ENCODE measurements at places on chromosomes 11 and 22.

DNA sequence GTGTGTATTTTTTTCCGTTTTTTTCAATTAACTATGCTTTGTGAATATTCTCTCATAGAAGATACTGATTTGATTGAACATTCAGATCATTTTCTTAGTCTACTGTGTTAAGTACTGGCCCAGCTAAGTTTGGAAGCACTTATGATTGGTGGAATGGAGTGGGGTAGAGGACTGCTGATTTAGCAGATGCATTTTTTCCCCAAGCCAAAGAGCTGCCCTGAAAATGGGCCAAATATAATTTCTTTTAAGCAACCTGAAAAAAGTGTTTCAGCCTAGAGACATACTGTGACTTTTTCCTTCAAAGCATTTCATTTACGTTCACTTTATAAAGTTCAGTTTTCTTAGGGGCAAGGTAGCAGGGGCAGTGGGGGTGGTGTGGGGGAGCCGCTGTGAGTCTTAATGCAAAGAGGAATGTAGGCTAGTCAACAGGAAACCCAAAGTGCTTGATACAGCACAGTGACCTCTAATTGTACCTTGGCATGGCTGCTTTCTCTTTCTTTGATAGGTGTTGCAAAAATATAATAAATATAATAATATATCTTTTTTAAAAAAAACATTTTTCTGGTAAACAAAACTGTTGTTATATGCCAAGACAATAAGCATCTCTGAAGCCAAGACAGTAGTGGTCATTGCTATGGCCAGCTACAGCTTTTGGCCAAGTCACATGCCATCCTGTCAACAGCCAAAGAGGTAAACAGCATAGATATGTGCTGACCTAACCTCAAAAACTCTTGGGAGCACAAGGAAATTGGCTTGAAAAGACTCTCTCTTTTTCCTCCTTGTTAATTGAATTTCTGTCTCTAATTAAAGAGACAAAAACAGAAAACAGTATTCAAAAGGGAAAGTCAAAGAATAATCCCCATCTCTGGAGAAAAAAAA is 58.8 kb downstream of the LIF start:
- DNase-seq, result peak; percentile 65

DNA sequence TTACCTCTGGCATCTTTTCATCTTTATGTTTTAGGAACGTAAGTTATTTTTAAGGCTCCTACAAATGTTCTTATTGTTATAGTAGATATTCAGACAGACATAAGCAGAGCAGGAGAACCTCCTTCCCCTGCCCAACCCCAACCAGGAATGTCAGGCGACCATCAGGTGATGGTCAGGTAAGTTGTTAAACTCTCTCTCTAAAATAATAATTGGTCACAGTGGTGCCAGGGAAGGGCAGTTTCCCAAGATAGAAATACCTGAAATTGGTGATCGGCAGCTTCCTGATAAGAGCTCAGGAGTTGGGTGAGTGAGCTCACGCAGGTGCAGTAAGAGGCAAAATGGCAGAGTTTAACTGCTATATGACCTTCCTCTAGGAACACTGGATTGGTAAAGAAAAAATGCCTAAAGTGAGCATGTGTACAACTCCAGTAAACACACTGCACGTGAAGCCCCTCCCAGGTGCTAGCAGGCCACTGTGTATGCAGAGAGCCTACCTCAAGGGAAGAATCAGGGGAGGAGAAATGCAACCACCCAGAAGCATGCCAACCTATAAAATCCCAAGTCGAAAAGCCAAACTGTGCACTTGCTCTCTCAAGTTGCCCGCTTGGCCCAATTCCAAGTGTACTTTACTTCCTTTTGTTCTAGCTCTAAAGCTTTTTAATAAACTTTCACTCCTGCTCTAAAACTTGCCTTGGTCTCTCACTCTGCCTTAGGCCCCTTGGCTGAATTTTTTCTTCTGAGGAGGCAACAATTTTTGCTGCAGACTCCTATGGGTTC is 273.9 kb downstream of the SBF2 start:
- peak; percentile 43 for DNase-seq

GRCh38 chr11:78039919-78040671 is 17.0 kb upstream of the KCTD14 start:
- peak; percentile 89 for DNase-seq

DNA sequence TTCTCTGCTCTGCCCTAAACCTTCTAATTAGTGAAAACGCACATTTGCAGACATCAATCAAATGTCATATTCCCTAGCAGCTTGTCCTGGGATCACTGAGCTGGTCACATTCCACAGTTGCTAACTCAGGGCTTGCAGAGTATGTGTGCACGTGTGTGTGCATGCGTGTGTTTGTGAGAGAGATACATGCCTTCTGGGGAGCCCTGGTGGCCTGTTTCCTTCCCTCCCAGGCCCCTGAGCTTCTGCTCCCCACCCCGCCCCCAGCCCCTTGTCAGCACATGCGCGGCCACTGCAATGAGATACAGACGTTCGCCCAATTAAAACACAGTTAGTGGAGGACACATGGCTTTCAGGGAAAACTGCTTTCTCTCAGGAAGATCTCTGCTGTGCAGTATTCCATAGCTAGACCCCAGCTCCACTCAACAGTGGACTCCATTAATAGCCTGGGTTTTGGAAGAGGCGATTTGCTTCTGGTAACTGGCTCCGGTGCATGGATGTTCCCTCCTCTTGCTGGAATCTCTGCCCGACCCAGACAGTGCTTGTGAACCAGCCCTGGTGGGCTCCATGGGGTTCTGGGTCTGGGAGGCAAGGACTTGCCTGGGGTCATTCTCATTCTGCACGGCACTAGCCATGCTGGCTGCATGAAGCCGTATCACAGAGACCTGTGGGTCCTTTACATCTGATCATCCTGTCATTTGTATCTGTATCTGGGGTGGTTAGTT is 17.7 kb downstream of the LRP5 start:
- no peak for DNase-seq

DNA sequence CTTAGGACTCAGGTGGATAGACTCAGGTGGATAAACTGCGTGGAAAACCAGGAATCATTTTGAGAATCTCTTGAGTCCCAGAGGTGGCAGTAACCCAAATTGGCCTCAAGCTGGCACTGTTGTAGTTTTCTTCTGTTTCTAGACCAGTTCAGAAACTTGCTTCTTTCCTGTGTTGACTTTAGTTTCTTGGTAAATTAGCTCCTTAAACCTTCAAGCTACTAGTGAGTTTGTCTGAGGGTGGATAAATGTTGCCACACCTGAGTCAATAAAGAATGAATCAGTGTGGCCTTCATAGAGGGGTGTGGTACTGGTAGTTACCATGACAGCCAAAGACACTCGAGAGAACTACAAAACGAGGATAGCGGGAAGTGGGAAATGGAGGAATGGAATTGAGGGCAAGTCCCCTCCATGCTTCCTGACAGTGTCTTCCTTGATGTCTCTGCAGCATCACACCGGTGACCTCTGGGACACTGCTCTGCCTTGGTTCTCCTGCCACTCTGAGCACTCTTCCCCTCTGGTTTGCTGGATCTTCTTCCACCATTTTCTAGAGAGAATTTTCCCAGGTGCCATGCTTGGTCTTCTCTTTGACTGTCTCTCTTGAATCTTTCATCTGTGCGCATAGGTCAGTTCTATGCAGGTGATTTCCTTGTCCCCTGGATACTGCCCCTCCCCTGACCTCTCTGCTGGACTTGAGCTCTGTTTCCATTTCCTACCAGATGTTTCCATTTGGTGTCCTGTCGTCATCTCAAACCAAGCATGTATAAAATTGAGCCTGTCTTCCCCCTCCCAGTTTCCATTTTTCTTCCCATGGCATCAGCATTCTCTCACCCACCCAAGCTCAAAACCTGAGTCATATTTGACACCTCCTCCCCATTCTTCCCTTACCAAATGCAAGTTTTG is 7.2 kb downstream of the POLD4 start:
- peak; percentile 92 for DNase-seq

DNA sequence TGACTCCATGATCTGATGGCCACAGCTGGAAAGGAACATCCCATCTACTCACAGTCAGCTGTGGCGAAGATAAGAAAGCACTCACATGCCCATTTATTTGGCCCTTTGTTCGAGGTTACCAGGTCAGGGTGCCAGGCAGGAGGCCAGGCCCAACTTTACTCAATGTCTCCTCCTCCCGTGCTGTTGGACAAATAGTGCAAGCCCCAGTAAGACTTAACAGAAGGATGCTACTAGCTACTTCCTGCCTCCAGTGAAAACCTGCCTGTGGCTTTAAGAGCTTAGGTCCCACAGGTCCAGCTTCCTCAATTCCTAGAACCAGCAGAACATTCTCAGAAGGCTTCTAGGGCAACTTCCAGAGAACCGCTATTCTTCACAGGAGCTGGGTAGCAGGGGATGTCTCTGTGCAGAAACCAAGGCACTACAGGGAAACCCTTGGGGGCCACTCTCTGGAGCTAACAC is 12.9 kb upstream of the CRY2 start:
- DNase-seq, result no peak

- no peak for DNase-seq
These were observed 27.9 kb upstream of the GRK3 start for GRCh38 chr22:25536589-25536988.

DNA sequence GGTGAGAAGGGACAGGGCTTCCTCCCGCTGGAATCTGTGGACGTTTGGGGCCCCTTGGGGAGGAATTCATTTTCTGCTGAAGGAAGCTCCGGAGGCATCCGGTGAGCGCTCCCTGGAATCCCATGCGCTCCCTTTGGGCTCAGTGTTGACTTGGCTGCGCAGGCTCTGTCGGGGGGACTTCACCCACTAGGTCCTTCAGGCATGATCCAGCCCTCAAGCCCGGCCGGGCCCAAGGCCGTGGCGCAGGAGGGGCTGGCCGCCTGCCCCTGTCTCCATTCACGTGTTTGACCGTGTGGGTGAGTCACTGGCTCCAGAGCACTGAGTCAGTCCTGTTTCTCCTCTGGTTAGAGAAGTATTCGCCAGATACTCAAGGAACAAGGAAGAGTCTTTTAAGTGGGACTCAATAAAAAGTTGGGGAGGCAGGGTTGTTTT is 1.4 kb downstream of the CTTN start:
- peak; percentile 93 for DNase-seq

GRCh38 chr11:108497317-108498045 is 703 bp downstream of the POGLUT3 start:
- DNase-seq, result peak; percentile 96

- DNase-seq, result no peak
These were observed 399.2 kb downstream of the TBC1D22A start for GRCh38 chr22:47161631-47162030.

- peak; percentile 62 for DNase-seq
These were observed 162.2 kb downstream of the ARHGAP42 start for GRCh38 chr11:100849009-100849900.

DNA sequence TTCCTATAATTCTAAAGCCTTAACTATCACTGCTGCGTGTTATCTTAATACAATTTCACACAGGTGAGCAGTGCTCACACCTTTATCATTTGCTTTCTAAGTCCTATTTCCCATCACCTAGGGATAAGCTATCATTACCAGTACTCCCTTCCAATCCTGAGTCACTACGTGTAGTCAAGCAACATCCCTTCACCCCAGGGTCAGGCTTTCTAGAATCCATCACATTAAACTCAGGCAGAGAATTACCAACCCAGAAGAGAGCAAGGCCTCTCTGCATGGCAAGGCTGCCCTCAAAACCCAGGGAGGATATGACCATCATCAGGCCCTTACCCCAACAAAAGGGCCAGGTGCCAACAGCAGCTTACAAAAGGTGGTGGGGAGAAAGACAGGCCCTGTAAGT is 9.8 kb downstream of the PACSIN2 start:
- no peak for DNase-seq

- DNase-seq, result no peak
These were observed 15.9 kb downstream of the RFPL1 start for GRCh38 chr22:29454276-29454675.

GRCh38 chr11:111691741-111692140 is 74.4 kb downstream of the PPP2R1B start:
- peak; percentile 75 for DNase-seq

DNA sequence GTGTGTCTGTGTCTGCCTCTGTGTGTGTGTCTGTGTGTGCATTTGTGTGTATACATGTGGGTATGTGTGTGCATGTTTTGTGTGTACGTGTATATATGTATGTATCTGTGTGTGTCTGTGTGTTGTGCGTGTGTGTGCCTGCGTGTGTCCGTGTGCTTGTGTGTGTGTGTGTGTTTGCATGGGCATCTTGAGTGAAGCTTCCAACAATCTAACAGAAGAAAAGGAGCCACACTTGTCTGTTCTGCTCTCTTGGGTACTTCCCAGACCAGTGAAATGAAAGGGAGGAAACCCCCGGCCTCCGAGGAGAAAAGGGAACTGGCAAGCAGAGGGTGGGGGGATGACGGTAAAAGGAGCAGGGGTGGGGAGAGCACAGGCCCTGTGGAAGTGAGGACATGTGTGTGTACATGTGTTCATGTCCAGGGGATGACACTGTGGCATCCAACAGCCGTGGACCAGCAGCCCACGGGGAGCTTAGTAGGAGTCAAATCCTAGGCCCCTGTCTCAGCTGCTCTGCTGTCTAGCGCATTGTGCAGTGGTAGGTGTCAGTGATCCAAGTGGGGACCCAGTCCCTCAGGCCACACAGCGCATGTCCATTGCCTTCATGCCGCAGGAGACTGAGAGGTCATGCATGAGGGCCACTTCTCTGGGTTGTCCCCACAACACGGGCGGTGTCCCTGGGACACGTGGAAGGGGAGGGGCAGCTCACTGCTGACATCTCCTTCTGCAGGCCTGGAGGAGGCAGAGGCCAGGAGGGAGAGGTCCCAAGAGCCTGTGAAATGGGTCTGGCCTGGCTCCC is 8.1 kb downstream of the CSF2RB start:
- DNase-seq, result no peak

- peak; percentile 34 for DNase-seq
These were observed 1.7 kb downstream of the PDE3B start for GRCh38 chr11:14645015-14645912.

GRCh38 chr11:65532388-65533064 is 7.6 kb downstream of the SCYL1 start:
- DNase-seq, result no peak

DNA sequence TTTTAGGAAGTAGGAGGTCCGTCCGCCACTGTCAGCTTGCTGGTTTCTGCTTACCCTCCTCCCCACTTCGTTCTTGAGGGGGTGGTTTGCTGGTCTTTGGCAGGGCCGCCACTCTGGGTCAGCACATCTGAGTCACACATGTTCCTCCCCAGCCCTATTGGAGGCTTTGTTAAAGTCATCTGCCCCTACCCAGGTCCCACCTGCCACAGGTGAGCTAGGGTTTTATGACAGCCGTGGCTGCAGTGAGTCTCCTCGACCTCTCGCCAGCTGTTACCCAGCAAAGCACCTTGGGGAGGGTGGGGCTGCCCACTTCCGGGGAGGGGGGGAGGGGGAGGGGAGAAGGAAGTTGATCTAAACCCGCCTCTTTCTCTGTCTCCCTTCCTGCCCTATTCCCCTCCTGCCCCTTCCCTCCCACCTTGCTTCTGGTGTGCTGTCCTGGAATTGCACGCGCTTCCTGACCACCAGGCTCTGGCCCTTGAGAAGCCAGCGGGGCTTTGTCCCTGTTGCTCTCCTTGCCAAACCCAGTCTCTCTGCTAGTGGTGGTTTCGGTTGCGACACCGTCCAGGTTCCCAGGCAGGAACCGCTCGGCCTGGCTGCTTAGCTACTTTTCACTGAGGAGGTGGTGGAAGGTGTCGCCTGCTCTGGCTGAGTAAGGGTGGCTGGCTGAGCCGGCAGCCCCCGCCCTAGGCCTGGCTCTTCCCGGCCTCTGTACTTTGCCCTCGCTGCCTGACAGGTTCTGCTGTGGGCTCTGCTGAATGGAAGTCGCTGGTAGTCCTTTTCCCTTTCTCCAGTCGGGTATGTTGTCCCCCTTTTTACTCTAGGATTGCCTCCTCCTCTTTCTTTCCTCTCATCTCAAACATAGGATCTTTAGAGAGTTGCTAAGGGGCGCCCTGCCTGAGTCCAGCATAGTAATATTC is 28.5 kb downstream of the RCOR2 start:
- DNase-seq, result peak; percentile 87
